Activated CD4-positive, alpha-beta T cell treated with anti-CD3 and anti-CD28 coated beads for 1 hour (primary cell): ENCODE measurements at places on chromosomes 3 and 15.

DNA sequence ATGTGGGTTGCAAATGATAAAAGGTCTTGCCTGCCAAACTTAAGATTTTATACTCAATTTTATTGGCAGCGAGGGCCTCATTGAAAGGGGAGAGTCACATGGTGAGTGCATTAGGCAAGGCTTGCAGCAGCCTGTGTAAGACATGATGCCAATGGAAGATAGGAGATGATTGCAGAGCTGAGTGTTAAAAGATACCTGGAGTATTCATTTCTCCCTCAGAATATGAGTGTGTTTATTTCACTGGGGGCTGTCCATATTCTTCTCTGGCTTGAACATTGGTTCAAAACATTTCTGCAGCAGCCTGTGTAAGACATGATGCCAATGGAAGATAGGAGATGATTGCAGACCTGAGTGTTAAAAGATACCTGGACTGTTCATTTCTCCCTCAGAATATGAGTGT, 165.2 kb upstream of the NUDT16 start:
- no peak for DNase-seq

- no peak for DNase-seq
These were observed at the start of gene SLC12A8 for GRCh38 chr3:125212509-125213363. TSS of gene SLC12A8 (minus strand) at chr3:125212748. CDS start at chr3:125211349, 1,399 bp downstream.

GRCh38 chr3:185221203-185221602, 32.6 kb downstream of the EHHADH start:
- DNase-seq = no peak

DNA sequence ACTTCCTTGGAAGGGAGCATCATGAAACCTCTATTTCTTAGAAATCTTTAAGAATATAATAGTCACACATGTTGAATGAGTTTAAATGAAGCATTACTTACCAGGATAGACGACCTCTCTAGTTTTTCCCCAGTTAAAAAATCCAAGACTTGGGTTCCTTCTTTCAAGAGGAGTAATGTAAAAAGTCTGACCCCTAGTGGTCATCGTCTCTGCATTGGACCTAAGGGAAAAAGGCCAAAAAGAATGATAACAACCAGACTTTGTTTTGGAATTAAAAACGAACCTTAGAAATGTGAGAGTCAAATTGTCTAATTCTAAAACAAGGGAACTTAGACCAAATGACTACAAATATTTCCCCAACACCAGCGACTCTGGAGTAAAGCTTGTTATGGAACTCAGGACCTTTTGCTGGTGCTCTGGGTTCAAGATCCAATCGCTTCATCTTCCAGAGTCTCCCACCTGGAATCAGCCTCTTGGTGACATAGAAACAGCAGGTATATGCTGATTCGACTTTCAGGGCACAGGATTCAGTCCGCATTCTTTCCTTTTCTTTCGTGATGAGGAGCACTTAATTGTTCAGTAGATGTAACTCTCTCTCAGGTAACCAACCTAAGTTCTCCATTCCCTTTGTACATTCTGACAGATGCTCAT, 214.8 kb upstream of the TPRG1 start:
- DNase-seq = no peak

GRCh38 chr3:55654123-55654760, 167.1 kb upstream of the WNT5A start:
- DNase-seq = no peak

DNA sequence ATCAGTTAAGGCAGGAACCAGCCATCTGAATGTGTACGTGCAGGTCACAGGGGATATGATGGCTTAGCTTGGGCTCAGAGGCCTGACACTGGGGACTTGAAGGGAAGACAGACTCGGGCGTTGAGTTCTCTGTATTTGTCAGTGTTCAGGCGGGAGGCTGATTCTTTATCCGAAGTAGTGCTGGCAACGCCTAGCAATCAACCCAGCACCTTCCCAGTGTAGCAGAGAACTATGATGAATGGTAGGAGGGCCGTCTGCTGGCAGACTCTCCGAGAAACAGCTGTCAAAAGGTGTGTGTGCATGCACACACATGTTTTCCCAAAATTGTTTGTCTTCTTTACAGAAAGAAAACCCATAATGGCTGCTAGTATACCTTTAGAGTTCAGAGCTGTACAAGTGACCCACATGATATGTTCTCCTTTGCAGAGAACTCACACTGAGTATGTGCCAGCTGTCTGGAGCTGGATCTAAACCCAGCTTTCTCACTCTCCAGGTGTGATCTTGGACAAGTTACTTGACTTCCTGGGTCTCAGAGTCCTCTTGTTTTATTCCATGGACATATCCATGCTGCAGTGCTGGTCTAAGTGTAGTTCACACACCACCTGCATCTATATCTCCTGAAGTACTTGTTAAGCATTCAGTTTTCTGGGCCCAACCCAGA, 74.5 kb upstream of the LARS2 start:
- no peak for DNase-seq

- no peak for DNase-seq
These were observed 245.2 kb downstream of the EFHB start for GRCh38 chr3:19688767-19689166.

- no peak for DNase-seq
These were observed 116.2 kb downstream of the CHSY1 start for GRCh38 chr15:101135532-101136166.

DNA sequence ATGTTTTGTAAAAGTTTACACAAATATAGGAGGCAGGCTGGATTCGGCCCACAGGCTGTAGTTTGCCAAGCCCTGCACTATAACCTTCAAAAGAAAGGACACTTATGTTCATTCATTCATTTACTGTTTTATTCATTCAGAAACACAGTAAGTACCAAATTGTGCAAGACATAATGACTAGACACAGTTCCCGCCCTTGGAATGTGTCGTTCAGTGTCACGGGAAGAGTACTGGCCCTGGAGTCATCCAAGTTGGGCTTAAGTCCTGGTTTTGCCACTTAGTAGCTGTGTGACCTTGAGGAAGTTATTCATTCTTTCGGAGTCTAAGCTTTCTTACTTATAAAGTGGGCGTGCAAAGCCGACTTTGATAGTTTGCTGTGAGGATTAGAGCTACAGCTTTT, 22.0 kb downstream of the COLQ start:
- no peak for DNase-seq

DNA sequence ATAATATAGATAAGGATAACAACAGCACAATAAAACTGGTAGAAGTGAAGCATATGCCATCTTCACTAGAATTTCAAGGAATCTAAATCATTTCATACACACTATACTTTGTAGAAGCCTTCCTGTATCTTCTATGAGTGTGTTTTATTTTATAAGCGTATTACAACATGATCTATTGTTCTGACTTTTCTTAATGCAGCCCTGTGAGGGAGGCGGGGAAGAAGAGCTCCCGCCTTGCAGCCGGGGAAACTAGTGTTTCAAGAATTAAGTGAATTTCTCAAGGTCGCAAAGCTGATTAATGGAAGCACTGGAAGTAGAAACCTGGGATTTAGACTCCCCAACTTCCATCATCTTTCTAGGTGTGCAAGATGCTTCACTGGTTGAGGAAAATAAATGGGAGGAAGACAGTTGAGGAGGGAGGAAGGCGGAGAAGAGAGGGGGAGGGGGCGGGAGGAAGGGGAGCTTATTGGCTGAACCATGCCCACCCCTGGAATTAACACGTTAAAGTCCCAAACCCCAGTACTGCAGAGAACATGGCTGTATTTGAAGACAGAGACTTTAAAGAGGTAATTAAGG, 32.9 kb downstream of the VGLL4 start:
- DNase-seq = no peak

DNA sequence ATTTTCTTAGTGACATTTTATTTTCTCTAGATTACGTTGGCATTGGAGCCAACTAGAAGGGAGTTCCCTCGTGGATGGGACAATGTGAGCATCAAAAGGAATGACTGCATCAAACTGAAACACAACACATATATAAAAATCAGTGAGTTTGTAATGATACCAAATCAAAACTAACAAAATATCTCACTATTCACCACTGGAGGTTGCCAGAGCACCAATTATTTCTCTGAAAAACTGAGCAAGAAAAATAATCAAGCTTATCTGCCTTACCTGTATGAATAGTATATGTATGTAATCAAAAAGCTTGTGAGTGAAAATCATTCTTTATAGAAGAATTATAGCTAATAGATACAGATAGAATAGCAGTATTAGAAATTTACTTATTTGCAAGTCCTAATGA, 46.8 kb upstream of the OTOL1 start:
- no peak for DNase-seq

- DNase-seq = no peak
These were observed 16.6 kb downstream of the DUOX1 start for GRCh38 chr15:45146405-45146804.

GRCh38 chr3:149848238-149848637, 35.2 kb downstream of the RNF13 start:
- DNase-seq = no peak

- DNase-seq = no peak
These were observed 207.7 kb downstream of the RAP2B start for GRCh38 chr3:153369561-153370374.

DNA sequence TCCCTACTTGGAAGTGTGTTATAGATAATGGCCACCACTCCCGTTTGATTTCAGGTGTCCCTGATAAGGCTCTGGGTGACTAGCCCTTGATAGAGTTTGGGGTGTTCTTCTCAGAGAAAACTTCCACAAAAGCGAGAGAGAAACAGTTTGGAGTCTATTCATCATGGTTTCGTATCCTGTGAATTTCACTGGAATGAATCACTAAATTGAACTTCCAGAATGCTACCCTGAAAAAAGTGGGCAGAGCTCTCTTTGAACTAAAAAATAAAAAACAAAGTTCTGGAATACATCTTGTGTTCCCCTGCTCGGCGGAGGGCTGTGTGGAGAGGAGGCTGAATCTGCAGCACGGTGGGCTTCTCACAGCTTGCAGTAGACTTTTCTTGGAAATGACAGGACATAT, 52.8 kb upstream of the FAM98B start:
- no peak for DNase-seq

DNA sequence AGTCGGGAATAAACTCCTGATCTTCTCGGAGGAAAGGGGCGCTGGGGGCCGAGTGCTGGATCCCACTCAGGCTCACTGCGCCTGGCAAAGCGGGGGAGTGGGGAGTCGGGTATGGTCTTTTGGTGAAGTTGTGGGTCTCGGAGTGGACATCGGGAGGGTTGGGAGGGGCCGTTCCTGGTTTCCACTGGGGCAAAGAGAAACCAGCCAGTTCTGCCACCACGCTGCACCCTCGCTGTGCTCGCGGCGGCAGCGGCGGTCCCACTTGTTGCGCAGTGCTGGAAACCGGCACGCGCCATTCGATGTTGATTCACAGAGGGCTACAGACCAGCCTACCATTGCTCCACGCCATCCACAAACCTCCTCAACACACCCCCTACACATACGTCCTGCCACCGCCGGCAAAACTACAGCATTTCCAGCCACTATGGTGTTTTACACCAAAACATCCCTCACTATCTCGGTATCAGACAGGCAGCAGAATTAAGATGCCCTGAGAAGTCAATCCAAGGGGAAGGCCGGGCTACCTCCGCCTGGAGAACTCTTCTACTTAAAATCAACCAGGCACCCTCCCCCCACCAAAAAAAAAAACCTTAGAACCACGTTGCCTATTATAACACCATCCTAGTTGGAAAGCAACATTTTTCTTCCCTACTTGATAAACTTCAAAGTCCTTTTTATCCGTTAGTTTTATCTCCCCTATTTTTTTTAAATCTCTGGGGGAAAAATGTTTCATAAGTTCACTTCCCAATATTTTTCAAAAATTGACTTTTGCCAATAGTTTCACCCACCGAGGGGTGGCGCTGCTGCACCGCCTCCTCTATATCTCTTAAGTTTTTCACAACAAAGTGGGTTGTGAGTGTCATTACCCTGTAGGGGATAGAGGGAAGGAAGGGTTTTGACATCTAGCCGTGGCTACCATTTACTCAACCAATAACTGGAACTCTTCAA, 3.6 kb downstream of the BCL6 start:
- peak; percentile 59 for DNase-seq

- no peak for DNase-seq
These were observed 10.0 kb downstream of the WNT7A start for GRCh38 chr3:13869761-13870343.

DNA sequence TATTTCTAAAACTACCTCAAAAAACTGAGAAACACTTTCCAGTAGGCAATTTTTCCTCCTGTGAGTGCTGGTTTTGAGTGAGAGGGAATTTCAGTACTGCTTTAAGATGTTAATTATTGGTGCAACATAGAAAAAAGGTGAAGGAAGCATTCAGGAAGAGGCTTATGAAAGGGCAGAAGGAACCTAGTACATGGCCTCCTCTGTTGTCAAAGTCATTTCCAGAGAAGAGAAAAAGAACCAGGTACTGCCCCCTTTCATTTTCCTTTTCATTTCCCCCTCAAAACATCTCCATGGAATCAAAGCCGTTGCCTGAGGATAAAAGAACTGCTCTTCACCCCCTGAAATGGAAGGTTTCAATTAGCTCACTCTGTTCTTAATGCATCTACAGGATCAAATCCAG, 19.8 kb downstream of the RARRES1 start:
- DNase-seq = no peak

DNA sequence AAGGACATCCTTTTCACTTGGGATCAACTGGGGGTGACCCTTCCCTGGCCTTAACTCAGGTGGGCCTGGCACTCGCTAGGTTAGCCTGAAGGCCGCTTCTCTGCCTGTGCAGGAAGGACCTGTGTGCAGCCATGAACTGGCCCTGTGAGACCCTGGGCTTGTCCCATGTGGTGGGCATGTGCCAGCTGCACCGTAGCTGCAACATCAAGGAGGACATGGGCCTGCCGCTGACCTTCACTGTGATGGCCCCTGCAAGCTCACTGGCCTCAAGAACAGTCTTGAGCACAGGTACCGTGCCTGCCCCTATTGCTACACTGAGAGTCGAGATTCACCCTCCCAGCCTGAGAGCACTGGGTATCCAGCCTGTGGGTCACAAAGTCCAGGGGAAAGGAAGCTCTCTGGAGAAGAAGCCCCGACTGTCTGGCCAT, 43.0 kb downstream of the SAXO2 start:
- no peak for DNase-seq

GRCh38 chr15:100121285-100121684, 220.5 kb downstream of the ADAMTS17 start:
- DNase-seq = no peak

DNA sequence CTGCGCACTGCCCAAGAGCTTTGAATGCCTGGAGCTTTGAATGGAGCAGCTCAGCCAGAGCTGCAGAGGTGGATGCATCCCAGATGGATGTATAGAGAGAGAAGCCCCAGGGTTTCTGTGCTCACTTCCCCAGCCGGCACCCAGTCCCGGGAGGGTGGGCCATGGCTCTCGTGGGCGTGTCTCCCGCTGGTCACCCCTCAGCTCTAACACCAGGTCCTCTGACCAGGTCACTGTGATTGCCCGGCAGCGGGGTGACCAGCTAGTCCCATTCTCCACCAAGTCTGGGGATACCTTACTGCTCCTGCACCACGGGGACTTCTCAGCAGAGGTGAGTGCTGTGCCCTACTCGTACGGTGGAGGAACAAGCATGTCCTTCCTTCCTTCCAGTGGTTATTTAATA, 10.7 kb downstream of the TMEM43 start:
- no peak for DNase-seq
